ENCODE measurements at places on chromosomes 13 and 19. TPM values are rescaled to one million over a fixed set of nuclear protein-coding genes. Genes with fewer than 3 reads are reported as not detected.
A peak's percentile ranks its signal among the peaks of the same experiment; 100 is the strongest.

GRCh38 chr13:40159736-40160135, 504.3 kb downstream of the COG6 start:
- no peak for DNase-seq
- H3K27ac ChIP-seq, result no peak overlapping the region
- H3K27me3 ChIP-seq, result no peaks in the 10 kb centered on the region
- H3K4me1 ChIP-seq, result peaks cover 7% of the 10 kb centered on the region
- no peak overlapping the region for H3K4me3 ChIP-seq
- H3K36me3 ChIP-seq, result no peaks in the 10 kb centered on the region

- peaks cover 31% of the 10 kb centered on the region for H3K4me1 ChIP-seq
- H3K36me3 ChIP-seq, result no peaks in the 10 kb centered on the region
- peak overlapping the region; percentile 90 for H3K27ac ChIP-seq
- H3K4me3 ChIP-seq, result peak overlapping the region; percentile 31
These were observed 2.0 kb upstream of the RNF126 start for GRCh38 chr19:664913-665443.

GRCh38 chr19:1720237-1720636, 33.1 kb upstream of the ONECUT3 start:
- DNase-seq, result no peak
- no peaks in the 10 kb centered on the region for H3K36me3 ChIP-seq
- no peaks in the 10 kb centered on the region for H3K27me3 ChIP-seq
- no peak overlapping the region for H3K27ac ChIP-seq
- H3K4me3 ChIP-seq, result no peak overlapping the region
- H3K4me1 ChIP-seq, result no peaks in the 10 kb centered on the region

GRCh38 chr13:70994191-70994590, 872.8 kb downstream of the DACH1 start:
- no peak for DNase-seq
- no peaks in the 10 kb centered on the region for H3K4me1 ChIP-seq
- H3K27me3 ChIP-seq, result no peaks in the 10 kb centered on the region
- no peak overlapping the region for H3K27ac ChIP-seq
- H3K36me3 ChIP-seq, result no peaks in the 10 kb centered on the region
- no peak overlapping the region for H3K4me3 ChIP-seq

DNA sequence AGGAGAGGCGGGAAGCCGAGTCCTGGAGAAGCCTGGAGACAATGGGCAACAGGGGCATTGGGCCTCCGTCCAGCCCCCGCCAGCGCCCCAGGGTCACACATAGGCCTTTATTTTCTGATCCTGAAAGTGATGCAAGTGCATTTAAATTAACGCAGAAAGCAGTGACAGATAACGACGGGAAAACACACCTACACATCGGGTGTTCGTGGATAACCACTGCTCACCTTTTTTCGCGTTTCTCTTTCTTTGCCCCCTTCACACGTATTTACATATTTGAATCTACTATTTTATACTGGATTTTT, 30.4 kb upstream of the GRTP1 start:
- peak overlapping the region; percentile 68 for H3K4me3 ChIP-seq
- no peaks in the 10 kb centered on the region for H3K36me3 ChIP-seq
- DNase-seq, result peak; percentile 12
- H3K27me3 ChIP-seq, result no peaks in the 10 kb centered on the region
- no peaks in the 10 kb centered on the region for H3K4me1 ChIP-seq

DNA sequence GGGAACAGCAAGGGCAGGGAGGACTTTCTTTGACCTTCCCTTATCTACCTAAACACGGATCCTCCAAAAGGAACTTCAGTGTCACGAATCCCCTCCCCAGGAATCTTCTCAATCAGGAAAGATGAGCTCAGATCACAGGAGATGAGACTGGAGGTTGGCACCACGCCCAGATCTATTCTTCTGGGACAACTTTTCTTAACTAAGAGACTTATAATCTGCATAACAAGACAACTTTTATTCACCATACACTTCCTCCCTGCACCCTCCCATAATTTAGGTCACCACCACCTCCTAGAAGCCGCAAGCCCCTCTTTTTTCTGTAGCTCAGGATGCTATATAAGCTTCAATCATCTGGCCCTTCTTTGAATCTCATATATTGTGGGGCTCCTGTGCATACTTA, 19.2 kb upstream of the AKT2 start:
- no peak overlapping the region for H3K27ac ChIP-seq
- DNase-seq, result no peak
- no peaks in the 10 kb centered on the region for H3K36me3 ChIP-seq
- no peaks in the 10 kb centered on the region for H3K27me3 ChIP-seq

DNA sequence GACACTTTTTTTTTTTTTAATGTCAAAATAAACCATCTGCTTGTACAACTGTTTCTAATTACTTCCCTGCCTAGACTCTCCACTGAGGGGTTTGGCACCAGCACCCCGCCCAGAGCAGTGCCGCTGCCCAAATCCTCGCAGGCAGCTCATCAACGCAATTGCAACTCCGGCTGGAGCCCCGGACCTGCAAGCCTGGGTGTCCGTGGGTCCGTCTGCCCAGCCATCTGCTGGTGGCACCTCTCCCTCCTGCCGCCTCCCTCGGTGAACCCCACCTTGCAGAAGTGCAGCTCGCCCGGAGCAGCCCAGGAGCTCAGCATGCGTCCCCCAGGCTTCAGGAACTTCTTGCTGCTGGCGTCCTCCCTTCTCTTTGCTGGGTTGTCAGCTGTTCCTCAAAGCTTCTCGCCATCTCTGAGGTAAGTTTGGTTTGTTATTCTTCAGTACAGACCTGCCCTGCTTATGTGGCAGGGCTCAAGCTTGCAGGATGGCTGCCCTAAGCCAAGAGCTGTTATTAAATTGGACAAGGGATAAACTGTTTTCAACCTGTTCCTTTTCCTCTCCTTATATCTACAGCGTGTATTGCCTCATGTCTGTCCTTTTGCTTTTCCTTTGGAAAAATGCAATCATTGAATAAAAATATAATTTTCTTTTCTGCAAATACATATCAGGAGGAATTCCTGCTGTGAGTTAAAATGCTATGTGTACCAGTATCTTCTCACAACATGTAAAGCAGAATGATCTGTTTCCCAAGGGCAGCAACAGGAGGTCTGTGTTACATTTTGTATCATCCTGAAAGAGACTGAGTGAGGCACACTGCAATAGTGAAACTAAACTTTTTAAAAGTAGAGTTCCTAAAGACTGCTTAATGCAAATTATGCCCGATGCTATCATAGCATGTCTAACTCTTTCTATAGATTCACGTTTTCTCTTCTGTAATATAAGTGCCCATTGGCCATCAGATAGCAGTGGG, at the start of gene ITGBL1:
TSS of gene ITGBL1 (plus strand) at position 157 of the 967 bp plus-strand sequence. CDS start at position 316, 159 bp downstream.
- peak within 1 kb of the TSS; percentile 52 for H3K4me3 ChIP-seq
- no peaks in the 10 kb centered on the region for H3K27me3 ChIP-seq
- no peaks in the 10 kb centered on the region for H3K4me1 ChIP-seq
- peak within 1 kb of the TSS; percentile 52 for H3K27ac ChIP-seq
- DNase-seq, result no peak

DNA sequence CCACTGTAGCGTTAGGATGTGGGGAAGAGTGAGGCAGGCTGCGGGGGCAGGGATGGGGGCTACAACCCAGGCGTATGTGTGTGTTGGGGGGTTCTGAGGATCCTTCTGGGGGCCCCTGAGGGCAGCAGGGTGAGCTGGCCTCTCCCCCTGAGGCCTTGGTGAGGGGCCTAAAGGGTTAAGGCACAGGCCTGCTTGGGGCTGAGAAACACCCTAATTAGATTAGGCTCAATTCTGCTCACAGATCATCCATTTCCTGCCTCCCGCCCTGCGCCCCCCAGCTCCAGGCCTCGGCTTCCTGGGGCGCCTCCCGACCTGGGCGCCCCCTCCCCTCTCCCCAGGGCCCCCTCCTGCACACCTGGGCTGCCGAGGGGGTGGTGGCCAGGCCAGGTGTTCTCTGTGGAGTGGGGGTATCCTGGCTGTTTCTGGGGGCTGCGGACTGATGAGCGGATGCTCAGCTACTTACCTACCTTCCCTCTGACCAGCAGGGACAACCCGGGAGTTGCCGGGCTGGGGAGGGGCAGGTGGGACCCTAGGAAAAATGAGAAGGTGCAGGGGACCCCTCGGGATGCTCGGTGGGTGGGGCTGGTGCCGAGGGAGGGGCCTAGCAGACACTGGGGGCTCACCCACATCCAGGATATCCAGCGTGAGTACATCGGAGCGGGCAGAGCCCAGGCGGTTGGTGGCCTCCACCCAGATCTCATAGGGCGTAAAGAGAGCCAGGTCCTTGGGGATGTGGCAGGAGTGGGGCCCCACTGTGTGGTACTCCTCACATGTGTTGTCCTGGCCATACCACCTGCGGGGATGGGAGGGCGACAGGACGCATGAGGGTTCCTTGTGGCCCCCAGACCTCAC, 8.6 kb downstream of the CRLF1 start:
- H3K36me3 ChIP-seq, result no peaks in the 10 kb centered on the region
- H3K4me3 ChIP-seq, result no peak overlapping the region
- DNase-seq, result no peak
- no peak overlapping the region for H3K27ac ChIP-seq
- H3K4me1 ChIP-seq, result no peaks in the 10 kb centered on the region
- H3K27me3 ChIP-seq, result peaks cover 47% of the 10 kb centered on the region

DNA sequence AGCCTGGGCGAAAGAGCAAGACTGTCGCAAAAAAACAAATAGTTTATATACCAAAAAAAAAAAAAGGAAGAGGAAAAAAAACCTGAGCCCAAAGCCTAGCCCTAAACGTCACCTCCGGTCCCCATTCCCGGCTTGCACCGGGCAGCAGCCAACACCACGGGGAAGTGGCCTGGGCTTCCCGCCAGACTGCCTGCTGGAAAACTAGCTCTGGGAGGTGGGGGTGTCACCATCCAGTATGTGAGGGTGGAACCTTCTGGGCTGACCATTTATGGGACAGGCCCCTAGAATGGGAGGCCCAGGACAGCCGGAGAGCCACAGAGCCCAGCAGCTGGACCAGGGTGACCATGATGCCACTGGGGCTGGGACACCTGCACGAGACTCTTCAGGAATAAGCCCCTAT, 37.3 kb downstream of the IL12RB1 start:
- H3K4me3 ChIP-seq, result no peak overlapping the region
- H3K36me3 ChIP-seq, result no peaks in the 10 kb centered on the region
- peaks cover 16% of the 10 kb centered on the region for H3K27me3 ChIP-seq
- peaks cover 40% of the 10 kb centered on the region for H3K4me1 ChIP-seq
- H3K27ac ChIP-seq, result peak overlapping the region; percentile 7
- DNase-seq, result peak; percentile 55

- no peak overlapping the region for H3K4me3 ChIP-seq
- no peak for DNase-seq
These were observed 27.0 kb downstream of the OXGR1 start for GRCh38 chr13:96967248-96967745.

The BCKDHA gene
- 58.1 TPM for total RNA-seq

The NKG7 gene
- 3.6 TPM for total RNA-seq

The GJB2 gene
- 0.60 TPM for total RNA-seq

The ATP4A gene
- not detected for total RNA-seq

The PSG5 gene
- total RNA-seq, result not detected

The ASPDH gene
- not detected for total RNA-seq

The CAMSAP3 gene
- not detected for total RNA-seq

The ZNF230 gene
- 5.3 TPM for total RNA-seq

Data from tibial nerve (tissue), 4 donors.